ENCODE measurements at places on chromosomes 16 and 17. TPM values are rescaled to one million over a fixed set of nuclear protein-coding genes. Genes with fewer than 3 reads are reported as not detected.
A peak's percentile ranks its signal among the peaks of the same experiment; 100 is the strongest.

- no peak for DNase-seq
- H3K27ac ChIP-seq: no peak overlapping the region
- H3K27me3 ChIP-seq: no peaks in the 10 kb centered on the region
- no peaks in the 10 kb centered on the region for H3K36me3 ChIP-seq
- H3K4me1 ChIP-seq: peaks cover 21% of the 10 kb centered on the region
Observed at GRCh38 chr17:2241823-2242222, 61.8 kb downstream of the SMG6 start.

Gene TVP23A
- total RNA-seq: 7.8 TPM

Gene NEUROD2
- total RNA-seq: not detected

Gene RFNG
- 44.7 TPM for total RNA-seq

- H3K4me1 ChIP-seq: peaks cover 1% of the 10 kb centered on the region
- no peak for DNase-seq
- H3K4me3 ChIP-seq: peak within 1 kb of the TSS; percentile 21
- no peaks in the 10 kb centered on the region for H3K36me3 ChIP-seq
- no peak within 1 kb of the TSS for H3K27ac ChIP-seq
Observed at GRCh38 chr17:47733047-47733673, at the start of gene TBX21. Gene TBX21, plus strand, starts transcription at chr17:47733236. Its CDS starts 219 bp downstream, at chr17:47733455.
